ENCODE measurements at places on chromosomes 6 and 20. TPM values are rescaled to one million over a fixed set of nuclear protein-coding genes. Genes with fewer than 3 reads are reported as not detected.

DNA sequence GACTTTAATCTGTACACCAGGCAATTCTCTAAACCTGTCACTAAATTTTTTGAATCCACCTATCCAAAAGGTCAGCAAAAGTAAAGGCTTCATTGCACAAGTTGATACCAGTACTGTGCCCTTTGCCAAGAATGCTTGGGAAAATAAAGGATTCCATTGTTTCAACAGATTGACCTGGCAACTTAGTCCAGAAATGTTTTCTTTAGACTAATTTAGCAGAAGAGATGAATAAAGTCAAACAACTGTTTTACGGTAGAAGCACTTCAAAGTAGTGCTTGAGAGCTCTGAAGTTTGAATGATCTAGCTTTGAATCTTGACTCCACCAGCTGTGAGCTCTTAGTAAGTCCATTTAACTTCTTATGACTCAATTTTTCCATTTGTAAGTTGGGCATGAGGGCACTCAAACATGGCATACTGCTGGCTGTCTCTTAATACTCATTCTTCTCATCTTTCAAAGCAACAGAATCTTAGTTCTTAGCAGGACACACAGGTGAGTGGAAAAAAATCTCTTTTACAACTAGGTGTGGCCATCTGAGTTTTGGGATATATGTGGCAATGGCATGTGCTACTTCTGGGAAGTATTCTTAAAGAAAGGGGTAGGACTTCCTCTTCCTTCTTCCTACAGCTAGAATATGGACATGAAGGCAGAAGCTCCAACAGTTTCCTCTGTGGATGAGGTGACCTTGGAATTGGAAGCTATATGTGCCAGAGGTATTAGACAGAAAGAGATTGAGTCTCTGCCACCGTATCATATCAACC is 55.9 kb upstream of the LOC128125822 start:
- DNase-seq: no peak

DNA sequence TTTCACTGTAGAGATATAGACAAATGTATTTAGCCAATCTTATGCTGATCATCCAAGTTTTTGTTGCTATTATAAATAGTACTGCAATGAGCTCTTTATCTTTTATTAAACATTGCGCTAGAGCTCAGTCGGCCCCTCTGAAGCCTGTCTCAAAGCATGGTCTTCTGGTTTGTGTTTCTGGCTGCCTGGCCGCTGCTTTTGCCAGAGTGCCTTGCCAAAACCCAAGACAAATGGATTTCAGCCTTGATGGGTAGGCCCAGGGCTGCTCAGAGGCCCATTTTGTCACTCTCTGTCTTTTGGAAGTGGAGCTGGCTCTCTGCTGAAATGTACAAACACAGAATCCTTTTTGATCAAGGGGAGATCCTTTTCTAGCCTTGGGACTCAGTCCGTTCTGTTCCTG is 102.9 kb upstream of the KCNG1 start:
- no peak for DNase-seq

DNA sequence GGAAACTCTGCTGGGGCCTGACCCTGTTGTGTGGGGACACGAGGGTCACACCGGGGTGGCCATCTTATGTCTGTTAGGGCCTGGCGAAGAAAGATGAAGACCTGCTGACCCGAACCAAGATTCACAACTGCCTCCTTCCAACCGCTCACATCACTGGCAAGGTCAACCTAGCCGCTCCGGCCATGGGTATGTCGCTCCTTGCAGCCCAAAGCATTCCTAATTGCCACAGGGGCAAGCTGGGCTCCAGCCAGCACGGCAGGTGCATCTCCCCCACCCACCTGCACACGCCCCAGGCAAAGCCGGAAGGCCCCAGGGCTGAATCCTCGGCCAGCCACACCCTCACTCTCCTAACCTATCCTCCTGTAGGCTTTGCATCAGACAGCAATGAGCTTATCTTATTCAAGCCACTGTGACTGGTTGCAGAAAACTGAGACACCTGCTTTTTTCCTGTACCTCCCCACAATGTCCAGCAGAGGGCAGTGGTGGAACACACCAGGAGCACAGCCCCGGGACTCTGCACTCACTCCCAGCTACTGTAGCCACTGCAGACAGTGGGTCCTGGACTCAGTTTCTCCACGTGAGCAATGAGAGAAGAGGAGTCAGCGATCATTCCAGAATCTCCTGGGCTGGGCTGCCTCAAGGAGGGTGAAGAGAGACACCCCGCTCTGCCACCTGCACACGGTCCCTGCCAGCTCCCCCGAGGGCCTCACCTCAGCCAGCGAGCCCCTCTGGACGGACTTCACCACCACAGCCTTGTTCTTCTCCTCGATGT is 170.2 kb downstream of the PREX1 start:
- DNase-seq: peak; percentile 76

DNA sequence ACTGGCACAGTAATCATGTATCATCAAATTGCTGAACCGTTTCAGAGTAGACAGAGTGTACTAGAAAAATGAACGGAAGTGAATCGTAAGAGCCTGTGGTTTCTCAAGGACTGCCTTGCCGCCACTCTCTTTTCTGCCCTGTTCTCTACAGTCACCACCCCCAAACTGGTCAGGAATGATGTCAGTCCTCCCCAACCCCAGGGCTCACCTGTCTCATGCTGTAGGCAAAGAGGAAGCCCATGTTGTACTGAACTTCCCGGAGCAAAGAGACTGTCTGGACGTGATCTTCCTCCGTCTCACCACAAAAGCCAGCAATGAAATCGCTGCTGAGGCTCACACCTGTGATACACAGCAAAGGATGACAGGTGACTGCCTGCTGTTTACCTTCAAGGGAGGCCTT is 31.0 kb downstream of the CDK5RAP1 start:
- no peak for DNase-seq

GRCh38 chr20:45872626-45873025 is 8.4 kb upstream of the ZSWIM1 start:
- DNase-seq: no peak

DACT2 gene
- total RNA-seq: 1.8 TPM
